Activated T-helper 17 cell treated with anti-CD3 and anti-CD28 coated beads, Interleukin-2, amount 50 U/mL, for 72 hours (primary cell): ENCODE measurements at places on chromosomes 4 and X.

DNA sequence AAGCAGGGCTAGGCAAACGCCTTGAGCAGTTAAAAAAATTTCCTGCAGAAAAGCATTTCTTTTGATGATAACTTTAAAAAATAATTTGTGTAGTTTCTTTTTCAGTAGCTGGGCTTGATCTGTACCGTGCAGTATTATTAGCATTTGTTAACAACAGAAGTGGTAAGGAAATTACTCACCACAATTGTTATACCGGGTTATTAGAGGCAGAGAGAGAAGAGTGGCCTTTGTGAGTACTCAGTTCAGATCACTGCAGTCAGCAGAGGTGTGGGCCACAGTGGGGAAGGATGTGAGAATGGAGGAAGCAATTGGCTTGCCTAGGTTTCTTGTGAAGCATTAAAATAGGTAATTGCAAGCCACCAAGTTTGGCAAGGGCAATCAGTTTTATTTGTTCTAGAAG lies 14.3 kb upstream of the IL21 start:
- ATAC-seq = peak; percentile 30

- no peak for ATAC-seq
These were observed 146.5 kb downstream of the NDST3 start for GRCh38 chr4:118180776-118181175.

- no peak for ATAC-seq
These were observed 25.8 kb downstream of the USP9X start for GRCh38 chrX:41110801-41111625.

GRCh38 chrX:112839856-112840255 lies 775 bp downstream of the AMOT start:
- no peak for ATAC-seq

GRCh38 chr4:3486541-3487540 lies 23.7 kb downstream of the DOK7 start:
- no peak for ATAC-seq
